ENCODE measurements at places on chromosomes 5 and 9.

DNA sequence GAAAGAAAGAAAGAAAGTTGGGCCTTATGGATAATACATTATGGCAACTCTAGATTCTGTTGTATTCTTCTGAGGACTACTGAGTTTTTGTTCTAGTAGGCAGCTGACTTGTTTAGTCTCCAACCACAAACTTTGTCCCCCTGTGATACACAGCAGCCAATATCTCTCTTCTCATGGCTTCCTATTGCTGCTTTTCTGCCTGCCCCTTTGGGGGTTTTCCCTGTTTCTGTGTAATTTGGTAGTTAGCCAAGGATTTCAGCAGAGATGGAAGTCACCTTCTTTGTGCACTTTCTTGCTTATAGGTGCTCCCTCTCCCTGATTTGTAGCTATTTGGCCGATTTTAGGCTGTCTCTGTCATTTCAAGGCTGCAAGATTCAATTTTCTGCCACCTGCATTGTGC lies 109.6 kb downstream of the FGF1 start:
- no peak for DNase-seq

DNA sequence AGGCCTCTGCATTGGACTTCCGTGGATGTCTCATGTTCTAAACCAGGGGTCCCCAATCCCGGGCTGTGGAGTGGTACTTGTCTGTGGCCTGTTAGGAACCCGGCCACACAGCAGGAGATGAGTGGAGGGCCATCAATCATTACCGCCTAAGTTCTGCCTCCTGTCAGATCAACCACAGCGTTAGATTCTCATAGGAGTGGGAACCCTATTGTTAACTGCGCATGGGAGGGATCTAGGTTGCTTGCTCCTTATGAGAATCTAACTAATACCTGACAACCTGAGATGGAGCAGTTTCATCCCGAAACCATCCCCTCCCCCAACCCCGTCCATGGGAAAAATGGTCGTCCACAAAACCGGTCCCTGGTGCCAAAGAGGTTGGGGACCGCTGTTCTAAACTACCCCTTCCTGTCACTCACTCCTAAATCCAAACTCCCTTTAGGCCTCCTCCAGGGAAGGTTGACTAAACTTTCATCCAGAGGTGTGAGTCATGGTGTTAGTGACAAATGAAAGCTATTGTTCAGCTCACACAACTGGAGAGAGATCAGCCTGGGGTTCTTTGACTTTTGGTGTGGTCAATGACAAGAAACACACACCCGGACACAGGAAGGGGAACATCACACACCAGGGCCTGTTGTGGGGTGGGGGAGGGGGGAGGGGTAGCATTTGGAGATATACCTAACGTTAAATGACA lies 9.5 kb downstream of the KCNV2 start:
- DNase-seq = no peak

GRCh38 chr5:175872287-175873087 lies 1.1 kb downstream of the CPLX2 start:
- no peak for DNase-seq

GRCh38 chr5:93790401-93790800 lies 49.0 kb upstream of the POU5F2 start:
- no peak for DNase-seq

GRCh38 chr5:59813761-59814536 lies 79.6 kb downstream of the PDE4D start:
- no peak for DNase-seq

All from MG63 (cell line).